Ecto neural progenitor cell (in vitro differentiated cells): ENCODE measurements at places on chromosomes 2 and 18.

DNA sequence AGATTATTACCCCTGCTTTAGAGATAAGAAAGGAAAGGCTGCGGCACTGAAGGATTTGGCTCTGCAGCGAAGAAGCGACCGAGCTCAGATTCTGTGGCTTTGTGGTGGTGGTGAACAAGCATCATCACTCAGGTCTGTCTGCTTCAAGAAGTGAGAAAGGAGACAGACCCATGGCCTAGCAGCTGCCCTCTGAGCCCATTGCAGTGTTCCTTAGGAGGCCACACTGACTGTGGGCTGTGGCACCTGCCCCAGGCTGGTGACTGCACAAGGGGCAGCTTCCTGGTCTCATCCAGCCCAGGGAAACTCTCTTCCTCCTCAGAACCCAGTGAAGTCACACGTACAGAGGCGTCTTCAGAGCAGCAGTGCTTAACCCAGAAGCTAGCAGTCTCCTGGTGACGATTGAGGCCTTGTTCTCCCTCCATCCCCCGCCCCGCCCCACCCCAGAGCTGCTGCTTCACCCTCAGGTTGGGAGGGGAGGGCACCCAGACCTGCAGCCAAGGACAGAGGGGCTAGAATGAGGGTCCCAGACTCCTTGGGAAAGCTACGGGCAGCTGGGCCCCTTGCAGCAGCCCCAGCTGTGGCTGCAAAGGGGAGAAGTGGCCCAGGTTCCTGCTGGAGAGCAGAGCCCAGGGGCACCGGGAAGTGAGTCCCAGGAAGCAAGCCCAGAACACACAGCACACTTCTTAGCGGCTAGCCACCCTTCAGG lies 22.2 kb downstream of the BIN1 start:
- DNase-seq: no peak

DNA sequence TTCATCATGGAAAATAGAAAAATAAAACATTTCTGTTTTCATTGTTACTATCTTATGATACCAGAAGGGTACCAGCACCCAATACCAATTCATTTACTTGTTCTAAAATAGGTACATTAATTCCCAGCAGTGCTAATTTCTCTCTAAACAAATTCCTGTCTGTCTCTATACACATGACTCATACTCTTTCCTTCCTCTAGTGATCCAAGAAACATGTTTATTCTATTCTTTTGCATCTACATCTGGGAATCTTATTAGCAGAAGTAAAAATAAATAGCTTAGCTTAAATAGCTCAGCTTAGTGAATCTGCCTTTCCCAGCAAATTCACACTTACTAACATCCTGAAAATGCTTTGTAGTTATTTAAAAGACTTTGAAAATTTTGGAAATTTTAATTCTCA lies 84.5 kb upstream of the MAPRE2 start:
- DNase-seq: no peak

DNA sequence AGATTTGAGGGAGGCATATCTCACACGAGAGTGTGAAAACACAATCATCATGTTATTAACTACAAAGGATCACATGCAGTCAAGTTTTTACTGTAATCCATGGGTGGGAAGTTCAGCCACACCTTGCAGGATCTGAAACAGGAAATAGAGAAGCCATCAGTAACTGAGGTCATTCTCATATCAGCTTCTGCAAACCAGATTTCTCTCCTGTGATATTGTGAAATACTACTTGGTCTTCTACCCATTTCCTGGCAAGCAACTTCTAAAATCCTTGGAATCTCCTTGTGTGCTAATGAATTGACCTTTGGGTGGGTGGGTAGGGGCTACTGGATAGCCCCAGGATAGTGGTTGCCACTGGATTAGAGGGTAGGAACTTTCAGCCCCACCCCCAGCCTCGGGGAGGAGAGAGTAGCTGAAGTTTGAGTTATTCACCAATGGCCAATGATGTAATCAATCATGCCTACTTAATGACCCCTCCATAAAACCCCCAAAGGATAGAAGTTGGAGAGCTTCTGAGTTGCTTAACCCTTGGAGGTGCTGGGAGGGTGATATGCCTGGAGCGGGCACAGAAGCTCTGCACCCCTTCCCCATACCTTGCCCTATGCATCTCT lies 25.6 kb upstream of the TGIF1 start:
- DNase-seq: no peak

GRCh38 chr2:127373362-127374083 lies 14.3 kb downstream of the MAP3K2 start:
- DNase-seq: no peak

DNA sequence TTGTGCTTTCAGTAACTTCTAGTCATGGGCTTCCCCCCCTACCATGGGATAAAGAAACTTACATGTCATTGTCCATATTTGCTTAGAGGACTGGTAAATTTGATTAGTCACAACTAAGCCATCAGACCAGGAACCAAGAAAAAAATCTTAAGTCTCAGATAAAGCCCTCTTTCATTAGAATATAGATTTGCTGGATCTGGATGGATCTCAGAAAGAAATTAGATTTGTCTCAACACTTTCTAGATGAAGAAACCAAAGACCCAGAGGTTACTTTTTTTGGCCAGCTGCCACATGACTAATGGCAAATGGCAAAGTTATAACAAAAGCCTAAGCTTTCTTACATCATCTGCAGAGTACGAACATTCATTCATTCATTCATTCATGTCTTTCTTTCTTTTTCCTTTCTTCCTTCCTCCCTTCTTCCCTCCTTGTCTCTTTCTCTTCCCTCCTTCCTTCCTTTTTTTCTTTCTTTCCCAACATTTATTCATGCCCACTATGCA lies 60.2 kb downstream of the CDCA7 start:
- no peak for DNase-seq
